ENCODE measurements at places on chromosomes 4 and X.

DNA sequence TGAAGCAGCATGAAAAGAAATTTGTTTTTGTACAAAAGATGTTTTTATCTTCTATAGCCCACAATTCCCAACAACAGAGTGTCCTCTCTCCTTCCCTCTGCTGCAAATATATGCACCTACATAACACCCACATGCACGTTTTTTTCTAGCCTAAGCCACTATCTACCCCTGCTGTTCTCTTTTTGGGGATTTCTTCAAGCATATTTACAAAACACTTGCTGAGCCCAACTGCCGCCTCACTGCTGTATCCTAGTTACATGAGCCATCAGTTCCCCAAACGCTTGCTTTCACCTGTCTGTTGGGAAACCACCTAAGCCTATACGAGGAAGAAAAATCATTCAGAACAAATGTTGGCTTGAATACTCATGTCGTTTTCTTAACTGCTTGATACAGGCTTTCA lies 127.2 kb downstream of the CHRNA9 start:
- no peak for DNase-seq

DNA sequence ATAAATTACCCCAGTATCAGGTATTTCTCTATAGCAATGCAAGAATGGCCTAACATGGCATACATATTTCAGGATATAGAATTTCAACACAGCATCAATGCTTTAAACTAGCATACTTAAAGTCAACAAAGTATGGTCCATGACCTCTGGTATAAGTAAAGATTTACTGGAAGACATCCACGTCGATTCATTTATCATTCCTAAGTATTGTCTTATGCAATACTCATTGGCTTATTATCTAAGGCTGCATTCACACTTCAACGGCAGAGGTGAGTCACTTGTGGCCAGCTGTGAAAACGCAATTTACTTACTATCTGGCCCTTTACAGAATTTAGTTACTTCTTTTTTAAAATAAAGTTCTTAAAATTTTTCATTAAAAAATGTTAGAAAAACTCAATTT lies 42.6 kb downstream of the ADGRA3 start:
- DNase-seq, result no peak

DNA sequence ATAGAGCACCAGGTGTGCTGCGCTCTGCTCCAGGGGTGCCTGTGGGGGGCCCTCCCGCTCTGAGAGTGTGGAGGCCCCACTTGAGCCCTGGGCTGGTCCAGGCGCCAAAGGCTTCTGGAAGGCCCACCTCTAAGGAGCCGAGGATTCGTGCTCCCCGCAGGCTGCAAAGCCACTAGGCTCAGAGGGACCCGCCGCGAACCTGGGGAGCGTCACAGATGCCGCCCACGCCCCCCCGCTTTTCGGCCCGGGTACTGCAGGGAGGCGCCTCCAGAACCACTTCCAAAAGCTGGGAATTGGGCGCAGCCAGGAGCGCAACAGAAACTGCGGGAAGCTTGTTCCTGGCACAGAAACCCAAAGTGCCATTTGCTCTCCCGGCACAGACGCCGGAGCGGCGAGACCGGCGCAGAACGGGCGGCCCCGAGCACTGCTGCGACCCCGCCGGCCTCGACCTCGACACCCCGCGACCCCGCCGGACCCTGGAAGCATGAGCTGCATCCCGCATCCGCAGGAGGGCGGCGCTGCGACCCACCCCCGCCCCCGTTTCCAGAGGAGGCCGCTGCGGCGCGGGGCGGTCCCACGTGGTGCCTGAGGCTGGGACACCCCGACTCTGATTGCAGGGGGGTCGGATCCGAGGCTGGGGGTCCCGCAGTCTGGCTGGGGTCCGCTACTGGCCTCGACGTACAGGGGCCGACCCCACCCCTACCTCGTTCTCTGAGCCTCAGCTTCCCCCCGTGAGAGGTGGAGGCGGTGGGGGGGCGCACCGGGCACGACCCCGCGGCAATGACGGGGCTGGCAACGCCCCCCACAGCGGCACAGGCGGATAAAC lies 30.8 kb downstream of the CPLX1 start:
- DNase-seq, result no peak

- no peak for DNase-seq
These were observed 110.1 kb downstream of the NHSL2 start for GRCh38 chrX:72020788-72021187.

DNA sequence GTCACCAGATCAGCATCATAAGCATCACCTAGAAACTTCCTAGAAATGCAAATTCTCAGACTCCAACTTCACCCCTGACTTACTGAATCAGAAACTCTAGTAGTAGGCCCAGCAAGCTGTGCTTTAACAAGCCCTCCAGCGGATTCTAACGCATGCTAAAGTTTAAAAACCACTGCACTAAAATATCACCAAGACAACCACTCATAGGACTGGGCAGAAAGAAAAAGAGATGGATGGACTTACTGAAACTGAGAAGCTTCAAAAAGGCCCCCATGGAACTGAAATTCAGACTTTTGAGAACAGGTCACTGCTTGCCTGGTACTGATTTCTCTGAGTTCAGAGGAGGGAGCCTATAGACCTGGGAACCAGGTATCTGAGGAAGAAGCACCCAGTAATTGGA lies 40.1 kb downstream of the FAM241A start:
- DNase-seq, result no peak

GRCh38 chrX:72271091-72271788 lies 5.8 kb downstream of the RPS4X start:
- DNase-seq, result no peak

DNA sequence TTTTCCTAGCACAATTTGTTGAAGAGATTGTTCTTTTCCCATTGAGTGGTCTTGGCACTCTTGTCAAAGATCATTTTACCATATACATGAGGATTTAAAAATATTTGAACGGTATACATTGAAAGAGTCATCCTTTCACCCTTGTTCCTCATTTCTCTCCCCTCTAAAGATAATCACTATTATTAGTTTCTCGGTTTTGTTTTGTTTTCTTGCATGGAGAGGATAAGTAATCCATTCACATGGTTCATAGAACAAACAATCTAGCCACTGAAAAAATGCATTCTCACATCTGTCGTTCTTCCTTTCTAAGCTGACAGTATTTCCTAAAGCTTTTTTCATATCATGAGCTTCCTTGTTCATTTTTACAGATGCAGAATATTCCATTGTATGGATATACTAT lies 39.2 kb upstream of the MSMO1 start:
- no peak for DNase-seq

DNA sequence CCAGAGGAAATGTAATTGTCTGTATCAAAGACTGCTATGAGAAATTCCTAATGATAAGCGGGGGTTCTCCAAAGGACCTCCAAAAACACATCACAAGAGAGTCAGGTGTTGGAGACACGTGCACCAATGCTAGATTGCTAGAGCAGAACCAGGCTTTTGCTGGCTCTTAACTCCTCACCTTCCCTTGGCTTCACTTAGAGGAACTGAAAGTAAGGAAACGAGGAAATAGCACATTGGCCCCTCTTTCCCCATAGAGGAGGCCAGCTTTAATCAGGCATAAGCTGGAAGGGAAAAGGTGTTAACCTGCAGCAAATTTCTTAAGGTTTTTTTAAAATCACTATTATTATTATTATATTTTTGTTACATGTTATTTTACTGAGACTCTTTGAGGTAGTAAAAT lies 13.6 kb downstream of the OTC start:
- DNase-seq, result no peak

DNA sequence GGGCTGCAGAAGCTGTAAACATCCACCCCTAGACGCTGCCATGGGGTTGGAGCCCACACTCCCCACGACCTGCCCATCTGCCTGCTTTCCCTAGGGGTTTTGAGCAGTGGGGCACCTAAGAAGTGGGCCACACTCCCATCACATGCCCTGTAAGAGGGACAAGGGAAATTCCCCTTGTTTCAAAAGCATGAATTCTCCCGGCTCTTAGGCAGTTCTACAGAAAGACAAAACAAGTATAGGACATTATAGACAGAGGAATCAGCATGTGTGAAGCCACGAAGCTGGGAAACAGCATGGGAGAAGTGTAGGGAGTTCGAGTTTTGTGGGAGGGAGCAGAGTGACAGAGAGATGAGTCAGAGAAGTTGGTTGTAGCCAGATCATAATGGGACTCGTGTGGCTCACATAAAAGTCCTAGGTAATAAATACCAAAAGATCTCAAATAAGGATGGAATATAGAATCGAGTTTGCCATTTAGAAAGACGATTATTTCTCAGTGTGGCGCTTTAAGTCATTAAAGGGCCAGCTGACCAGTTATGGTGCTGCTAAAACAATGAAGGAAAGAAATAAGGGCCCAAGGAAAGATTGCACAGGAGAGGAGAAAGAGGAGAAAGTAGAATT lies 23.9 kb downstream of the APOO start:
- DNase-seq, result no peak

GRCh38 chr4:122086338-122087065 lies 65.6 kb upstream of the BLTP1 start:
- DNase-seq, result no peak

GRCh38 chr4:104524591-104524990 lies 29.9 kb upstream of the CXXC4 start:
- DNase-seq, result no peak

DNA sequence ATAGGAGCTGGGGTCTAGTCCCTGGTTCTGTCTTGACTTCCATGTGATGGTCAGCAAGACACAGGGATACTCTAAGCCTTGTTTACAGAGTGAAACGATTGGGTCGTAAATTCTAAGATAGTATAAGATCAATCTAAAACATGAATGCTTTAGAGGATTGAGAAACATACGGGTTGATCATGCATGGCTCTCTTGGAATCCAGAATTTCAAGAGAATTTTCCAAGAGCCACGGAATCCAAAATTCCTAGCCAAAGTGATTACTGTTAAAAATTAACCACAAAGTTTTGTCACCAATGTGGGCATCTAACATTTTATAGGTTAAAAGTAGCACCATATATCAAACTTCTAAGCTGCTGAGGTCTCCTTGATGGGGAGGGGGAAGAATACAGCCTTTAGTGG lies 16.5 kb downstream of the HS3ST1 start:
- DNase-seq, result no peak

DNA sequence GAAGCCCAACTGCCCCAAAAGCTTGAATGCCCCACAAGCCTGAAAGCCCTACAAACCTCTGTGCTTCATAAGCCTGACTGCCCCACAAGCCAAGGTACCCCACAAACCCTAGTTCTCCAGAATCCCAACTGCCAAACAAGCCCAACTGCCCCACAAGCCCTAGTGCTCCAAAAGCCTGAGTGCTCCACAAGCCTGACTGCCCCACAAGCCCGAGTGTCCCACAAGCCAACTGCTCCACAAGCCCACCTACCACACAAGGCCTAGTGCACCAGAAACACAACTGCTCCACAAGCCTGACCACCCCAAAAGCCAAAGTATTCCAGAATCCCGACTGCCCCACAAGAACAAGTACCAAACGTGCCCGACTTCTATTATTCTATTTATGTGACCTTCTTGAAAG lies 13.6 kb upstream of the HSFX3 start:
- no peak for DNase-seq

GRCh38 chrX:40040686-40041461 lies 56.9 kb downstream of the BCOR start:
- peak; percentile 3 for DNase-seq

GRCh38 chrX:131703646-131704045 lies 159.8 kb downstream of the OR13H1 start:
- DNase-seq, result no peak

GRCh38 chr4:1172971-1173757 lies 781 bp upstream of the SPON2 start:
- no peak for DNase-seq

DNA sequence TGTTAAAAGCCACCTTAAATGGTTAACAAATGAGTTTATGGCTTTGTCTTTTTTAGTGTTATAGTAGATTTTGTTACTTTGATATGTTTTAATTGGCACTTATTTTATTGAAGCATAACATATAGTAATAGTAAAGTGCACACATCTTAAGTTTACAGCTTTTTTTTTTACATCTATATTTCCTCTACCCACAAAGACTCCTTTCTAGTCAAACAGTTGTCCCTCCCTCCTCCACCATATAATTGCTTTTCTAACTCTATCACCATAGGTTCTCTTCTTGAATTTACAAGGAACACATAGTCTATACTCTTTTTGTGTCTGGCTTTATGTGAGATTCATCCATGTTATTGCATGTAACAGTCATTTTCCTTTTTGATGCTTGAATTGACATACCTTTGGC lies 71.5 kb downstream of the PDK3 start:
- no peak for DNase-seq

DNA sequence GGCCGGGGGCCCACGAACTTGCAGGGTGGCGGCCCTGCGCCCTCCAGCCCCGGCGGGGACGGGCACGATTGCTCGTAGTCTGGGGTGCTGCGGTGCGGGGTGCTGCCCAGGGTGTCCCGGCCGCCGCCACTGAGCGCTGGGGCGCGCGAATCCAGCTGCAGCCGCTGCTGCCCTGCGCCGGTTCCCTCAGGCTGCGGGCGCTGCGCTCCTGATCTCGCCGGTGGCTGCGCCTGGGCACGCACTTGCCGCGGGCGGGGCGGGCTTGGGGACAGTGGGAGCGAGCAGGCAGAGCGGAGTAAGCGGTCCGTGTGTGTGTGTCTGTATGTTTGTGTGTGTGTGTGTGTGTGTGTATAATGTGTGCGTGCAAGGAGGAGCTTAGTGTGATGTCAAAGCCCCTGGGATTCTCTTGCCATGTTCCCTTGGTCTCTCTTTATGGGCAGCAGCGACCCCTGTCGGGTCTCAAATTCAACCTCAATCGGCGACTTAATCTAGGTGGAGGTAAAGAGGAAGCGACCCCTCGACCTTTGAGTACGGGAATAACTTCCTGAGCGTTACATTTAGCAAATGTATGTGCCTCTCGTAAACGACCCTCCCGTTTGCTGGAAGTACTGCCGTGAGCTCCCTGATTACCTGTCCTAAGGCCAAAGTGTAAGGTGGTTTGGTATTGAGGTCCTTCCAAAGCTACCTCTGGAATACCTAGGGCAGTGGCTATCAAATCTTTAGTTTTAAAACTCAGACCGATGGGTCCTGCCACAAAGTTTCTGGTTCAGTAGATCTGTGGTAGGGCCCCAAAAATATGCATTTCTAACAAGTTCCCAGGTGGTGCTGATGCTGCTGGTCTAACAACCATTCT lies at the start of gene RNF150:
Gene RNF150 (minus strand): TSS at position 324 of the 853 bp plus-strand sequence.
- DNase-seq, result no peak

DNA sequence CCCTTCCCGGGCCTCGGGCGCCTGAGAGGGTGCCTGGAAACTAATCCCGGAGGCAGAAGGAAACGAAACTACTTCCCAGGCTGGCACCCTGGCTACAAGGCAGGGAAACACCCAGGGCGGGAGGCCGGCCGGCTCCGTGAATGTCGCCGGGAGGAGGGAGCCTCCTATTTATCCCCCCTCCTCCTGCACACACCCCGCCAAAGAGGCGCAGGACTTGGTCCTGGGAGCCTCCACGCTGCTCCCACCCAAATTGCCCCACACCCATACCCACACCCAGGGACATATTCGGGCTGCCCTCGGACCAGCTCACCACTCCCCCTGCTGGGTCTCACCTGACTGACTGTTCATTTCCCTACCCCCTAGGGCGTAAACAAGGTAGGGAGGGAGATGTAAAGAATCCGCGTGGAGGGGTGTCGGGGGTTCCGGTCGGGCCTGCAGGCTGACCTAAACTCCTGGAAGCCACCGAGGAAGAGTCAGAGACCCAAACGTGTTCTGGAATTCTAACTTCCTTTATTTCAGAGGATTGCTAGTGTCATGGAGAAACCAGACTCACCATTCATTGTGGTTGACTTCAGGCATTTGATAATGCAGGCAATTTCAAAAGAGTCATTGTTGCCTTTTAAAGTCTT lies at the start of gene BTC:
Gene BTC (minus strand): TSS at position 142 of the 629 bp plus-strand sequence. CDS start 198 bp downstream, outside the sequence.
- no peak for DNase-seq
